Activated naive CD8-positive, alpha-beta T cell treated with anti-CD3 and anti-CD28 coated beads, Interleukin-2, amount 50 U/mL, for 24 hours (primary cell): ENCODE measurements at places on chromosomes 1 and 21.

GRCh38 chr21:46120301-46121285 is 22.7 kb downstream of the COL6A2 start:
- no peak for DNase-seq

DNA sequence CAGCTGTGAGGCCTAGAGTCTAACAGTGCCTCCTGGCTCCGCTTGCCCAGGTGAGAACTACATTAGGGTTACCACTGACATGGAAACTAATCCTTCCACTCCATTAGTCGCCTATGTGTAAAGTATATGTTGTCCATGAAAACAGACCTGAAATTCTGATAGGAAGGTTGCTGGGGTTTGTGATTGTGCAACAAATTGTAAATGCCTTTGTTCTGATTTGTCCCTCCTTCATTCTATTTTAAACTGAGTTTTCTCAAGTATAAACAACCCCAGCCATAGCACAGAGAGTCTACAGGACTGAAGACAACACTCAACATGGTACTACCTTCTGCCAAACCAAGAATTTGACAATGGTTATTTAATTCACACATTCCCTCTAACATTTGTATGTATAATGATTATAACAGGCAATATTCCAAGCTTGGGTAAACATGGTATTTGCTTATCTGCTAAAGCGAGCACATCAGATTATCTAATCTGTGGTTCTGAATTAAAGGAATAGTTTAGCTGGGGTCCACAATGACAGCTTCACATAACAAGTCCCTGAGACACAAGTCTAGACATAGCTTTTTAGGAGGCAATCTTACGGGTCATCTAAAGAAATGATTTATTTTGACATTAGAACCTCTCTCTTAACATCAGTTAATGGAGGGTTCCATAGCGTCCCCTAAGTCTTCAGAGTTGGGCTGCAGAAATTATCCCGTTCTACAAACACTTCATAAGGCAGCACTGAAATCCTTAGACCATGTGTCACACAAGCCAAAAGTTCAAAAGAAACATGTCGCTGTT is 633.0 kb downstream of the SMYD3 start:
- DNase-seq = no peak

- no peak for DNase-seq
Observed at GRCh38 chr1:208071435-208072031, 160.6 kb upstream of the CD34 start.

GRCh38 chr1:13832100-13832499 is 132.1 kb downstream of the PRDM2 start:
- no peak for DNase-seq

GRCh38 chr1:231893400-231894102 is 267.0 kb downstream of the DISC1 start:
- DNase-seq = no peak

GRCh38 chr21:44711327-44712202 is at the start of gene TSPEAR:
TSS of gene TSPEAR (minus strand) at chr21:44711572. CDS start at chr21:44711514, 58 bp downstream.
- no peak for DNase-seq

DNA sequence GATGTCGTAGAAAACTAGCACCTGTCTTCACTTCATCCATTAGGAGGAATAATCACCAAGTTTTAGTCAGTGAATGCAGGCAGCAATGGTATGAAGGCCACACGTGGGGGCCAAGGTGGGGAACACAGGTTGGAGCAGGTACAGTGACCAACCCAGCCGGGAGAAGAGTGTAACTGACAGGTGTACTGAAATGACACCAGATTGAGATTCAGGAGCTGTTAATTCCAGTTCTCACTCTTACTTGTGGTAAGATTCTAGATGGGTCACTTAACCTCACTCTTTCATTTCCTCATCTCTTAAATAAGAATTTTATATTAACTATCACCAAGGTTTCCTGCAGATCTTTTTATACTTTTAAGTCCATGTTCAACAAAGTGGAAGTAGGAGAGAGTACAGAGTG is 206.2 kb upstream of the PTBP2 start:
- DNase-seq = no peak

GRCh38 chr1:44649788-44650158 is 24.5 kb downstream of the TMEM53 start:
- no peak for DNase-seq

DNA sequence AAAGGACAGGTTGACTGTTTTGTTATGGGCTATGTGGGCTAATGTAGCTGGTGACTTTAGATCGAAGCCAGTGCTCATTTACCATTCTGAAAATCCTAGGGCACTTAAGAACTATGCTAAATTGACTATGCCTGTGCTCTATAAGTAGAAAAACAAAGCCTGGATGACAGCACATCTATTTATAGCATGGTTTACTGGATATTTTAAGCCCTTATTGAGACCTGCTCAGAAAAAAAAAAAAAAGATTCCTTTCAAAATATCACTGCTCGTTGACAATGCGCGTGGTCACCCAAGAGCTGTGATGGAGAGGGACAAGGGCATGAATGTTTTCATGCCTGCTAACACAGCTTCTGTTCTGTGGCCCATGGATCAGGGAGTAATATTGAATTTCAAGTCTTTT is 48.1 kb downstream of the CAMSAP2 start:
- no peak for DNase-seq

DNA sequence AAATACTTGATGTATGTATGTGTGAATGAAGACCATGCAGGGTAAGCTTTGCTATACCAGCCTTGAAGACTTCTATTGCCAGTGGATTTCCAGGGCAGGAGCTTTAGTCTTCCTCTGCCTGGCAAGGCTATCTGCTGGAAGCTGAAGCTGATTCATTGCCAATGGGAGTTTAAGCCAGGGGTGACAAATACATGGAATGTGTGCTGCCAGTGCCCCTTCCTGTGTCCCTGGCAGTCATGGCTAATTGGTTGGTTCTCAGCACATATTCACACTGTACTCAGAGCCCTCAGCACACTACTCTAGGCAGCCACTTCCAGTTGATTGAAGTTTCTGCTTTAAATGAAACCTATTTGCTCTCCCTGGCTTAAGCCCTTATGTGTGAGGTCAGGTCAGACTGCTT is 1.5 kb downstream of the ZSCAN20 start:
- DNase-seq = no peak

GRCh38 chr1:208603721-208604120 is 359.5 kb upstream of the PLXNA2 start:
- no peak for DNase-seq

DNA sequence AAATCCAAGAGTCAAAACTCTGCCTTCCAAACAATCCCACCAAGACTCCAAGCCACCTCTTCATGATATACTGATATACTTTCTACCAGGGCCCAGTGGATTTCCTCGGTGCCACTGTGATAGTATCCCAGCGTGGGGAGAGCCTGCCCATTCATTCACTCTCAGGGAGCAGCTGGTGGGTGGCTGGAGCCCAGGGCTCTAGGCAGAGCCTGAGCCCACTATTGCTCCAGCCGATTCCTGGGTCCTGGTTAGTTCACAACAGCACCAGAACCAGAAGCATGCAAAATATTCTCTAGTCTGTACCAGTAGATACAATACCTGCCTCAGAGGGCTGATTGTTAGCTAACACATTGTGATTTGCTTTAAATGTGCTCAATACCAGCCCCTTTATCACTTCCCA is 831 bp downstream of the CSRP1 start:
- DNase-seq = no peak

DNA sequence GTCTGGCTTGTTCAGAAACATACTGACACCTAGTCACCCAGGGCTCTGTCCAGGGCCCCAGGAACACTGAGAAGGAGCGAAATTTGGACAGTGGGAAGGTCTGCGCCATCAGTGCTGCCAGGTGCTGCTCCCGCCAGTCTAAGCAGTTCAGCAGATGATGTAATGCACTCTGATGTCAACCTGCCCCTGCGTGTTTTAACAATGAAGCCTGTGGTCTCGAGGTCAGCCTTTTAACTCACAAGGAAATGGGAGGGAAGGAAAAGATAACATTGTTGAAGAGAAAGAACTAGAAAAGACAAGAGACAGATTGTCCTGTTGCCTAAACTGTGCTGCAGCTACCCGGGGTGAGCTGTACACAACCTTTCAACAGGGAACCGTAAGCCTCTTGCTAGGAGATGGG is 126.6 kb upstream of the IFFO2 start:
- DNase-seq = no peak

DNA sequence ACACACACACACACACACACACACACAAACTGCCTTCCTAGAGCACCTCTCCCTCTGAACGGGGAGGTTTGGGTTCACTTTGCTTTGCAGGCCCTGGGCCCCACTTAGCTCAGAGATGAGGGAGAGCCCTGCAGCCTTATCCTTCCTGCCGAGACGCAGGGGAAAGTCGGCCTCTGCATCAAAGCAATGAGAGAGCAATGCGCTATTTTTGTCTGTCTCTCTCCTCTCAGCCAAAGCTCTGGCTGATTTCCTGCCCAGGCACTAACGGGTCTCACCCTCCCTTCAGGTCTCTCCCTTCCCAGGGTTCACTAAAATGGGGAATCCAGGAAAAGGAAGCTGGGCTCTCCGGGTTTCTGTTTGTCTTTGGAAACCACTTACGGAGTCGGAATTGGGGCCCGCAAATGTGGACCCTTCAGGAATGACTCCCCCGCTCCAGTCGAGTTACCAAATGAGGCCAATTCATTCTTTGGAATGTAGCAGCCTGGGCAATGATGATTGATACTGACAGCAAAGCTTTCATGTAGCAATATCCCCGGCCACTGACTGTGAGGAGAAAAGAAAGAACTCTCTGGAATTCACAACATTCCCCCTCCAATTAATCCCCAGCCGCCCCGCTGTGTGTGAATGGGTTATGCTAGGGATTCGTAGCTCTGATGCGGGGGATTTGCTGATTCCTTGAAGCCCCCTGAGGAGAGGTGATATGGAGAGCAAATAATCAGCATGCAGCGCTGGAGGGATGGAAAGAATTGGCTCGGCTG is 61.5 kb upstream of the WLS start:
- DNase-seq = no peak

- no peak for DNase-seq
Observed at GRCh38 chr1:46333300-46334029, 7.1 kb upstream of the NSUN4 start.

- no peak for DNase-seq
Observed at GRCh38 chr1:103945774-103946173, 196.1 kb downstream of the AMY1C start.

GRCh38 chr1:52553362-52554266 is 722 bp upstream of the TUT4 start:
- DNase-seq = peak; percentile 92

DNA sequence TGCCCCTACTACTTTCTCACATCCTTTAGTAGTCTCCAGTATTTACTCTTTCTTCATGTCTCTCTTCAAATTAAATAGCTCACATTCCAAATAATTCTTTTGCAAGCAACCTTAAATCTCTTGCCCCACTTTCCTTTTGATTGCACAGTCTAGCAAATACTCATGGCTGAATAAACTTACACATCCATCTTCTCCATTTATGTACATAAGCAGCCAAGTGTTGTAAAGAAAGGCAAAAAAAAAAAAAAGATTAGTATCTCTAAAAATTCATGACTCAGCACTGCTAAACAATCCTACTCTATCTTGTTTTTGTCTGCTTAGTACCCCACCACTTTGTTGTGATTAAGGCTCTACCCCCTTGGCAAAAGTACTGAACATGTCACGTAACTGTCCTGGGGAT is 42.6 kb downstream of the F13B start:
- no peak for DNase-seq

DNA sequence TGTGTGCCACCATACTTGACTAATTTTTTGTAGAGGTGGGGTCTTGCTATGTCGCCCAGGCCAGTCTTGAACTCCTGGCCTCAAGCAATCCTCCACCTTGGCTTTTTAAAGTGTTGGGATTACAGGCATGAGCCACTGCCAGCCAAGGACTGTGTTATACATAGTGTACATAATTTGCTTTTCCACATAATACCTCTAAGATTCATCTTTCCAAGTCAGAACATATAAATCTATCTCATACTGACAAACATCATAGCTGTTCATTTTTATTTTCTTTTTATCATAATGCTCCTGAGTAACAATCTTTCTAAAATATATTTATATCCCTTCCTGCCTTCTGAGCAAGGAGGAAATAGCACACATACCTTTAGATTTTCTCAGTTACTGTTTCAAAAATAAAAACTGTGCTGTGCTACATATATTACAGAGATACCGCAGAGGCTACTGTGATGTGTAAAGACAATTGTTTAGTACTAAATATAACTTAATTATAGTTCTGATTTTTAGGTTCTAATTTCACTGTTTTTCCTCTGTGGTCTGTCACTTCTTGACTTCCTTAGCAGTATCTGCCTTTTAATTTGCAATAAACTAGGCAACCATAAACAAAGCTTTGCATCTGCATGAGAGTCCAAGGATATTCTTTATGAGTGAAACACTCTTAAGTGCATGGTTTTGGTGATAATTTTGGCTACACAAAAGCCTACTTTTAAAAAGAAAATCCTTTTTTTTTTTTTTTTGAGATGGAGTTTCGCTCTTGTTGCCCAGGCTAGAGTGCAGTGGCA is 59.3 kb downstream of the EYA3 start:
- no peak for DNase-seq

DNA sequence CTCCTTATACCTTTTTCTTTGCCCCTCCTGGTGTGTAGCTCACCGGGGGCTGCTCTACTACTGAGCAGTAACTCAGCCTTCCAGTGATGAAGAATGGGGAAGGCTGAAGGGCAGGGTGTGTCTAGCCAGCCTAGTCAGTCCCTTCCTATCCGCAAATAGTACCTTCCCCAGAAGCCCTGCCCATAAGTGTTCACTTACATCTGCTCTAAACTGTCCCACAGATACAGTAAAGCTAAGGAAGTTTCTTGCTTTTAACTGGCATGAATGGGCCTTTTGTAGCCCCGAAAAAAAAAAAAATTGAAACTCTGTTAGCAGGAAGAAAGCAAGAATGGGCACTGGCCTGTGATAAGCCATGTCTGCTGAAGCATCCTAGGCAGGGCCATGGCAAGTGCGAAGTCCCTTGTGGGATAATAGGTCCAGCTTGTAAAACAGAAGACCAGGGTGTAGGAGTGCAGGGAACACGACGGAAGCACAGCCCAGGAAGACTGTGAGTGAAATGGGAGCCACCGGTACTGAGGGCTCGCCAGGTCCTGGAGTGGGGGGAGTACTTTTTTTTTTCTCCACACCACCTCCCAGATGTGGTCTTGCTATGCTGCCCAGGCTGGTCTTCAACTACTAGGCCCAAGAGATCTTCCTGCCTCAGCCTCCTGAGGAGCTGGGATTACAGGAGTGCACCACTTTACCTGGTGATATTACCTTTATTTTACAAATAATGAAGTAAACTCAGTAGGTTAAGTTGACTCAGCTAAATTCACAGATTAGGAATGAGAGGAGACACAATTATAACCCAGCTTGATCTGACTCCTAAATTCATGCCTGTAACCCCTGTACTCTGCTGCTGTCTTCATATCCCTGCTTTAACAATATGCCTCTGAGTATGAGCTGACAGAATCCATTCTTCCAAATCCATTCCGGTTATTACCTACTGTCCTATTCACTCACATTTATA is 347.5 kb downstream of the SMYD3 start:
- no peak for DNase-seq

DNA sequence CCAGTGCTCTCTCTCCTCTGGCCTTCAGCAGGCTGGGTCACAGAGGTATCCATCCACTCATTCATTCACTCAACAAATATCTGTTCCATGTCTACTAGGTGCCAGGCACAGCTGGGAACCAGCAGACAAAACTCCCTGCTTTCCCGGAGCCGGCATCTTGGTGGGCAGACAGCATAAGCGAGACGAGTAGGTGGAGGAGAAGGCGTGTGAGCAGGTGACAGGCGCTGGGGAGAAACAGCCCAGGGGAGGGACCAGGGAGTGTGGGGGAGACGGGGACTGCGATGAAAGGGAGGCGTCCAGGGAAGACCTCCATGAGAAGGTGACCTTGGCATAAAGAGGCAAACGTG is 11.0 kb upstream of the KCNAB2 start:
- no peak for DNase-seq

GRCh38 chr1:218674280-218674773 is 329.2 kb downstream of the TGFB2 start:
- no peak for DNase-seq
